Fibroblast of skin of abdomen (primary cell): ENCODE measurements at places on chromosomes 3 and 15.

- DNase-seq = no peak
Observed at GRCh38 chr3:195147649-195148080, 123.3 kb downstream of the XXYLT1 start.

DNA sequence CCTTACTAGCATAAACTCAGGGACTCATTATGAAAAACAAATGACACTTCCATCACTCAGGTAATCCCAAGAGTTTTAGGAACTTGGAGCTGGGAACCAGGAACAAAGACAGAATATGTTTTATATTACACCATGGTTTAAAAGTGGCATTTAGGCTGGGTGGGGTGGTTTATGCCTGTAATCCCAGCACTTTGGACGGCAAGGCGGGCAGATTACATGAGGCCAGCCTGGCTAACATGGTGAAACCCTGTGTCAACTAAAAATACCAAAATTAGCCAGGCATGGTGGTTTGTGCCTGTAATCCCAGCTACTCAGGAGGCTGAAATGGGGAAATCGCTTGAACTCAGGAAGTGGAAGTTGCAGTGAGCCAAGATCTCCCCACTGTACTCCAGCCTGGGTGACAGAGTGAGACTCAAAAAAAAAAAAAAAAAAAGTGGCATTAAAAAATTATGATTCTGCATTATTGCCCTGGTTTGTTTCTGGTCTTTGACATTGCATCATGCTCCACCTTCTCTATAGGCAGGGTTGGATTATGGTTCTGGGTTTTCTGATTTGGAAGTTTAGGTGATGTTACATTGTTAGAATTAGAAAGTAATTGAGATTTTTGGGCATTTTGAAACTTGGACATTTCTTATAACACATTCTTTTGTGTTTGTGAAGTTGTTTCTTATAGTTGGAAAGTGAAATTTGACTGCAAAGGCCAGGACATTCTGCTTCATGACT, 19.0 kb downstream of the SQOR start:
- no peak for DNase-seq

GRCh38 chr3:74591946-74592345, 22.5 kb downstream of the CNTN3 start:
- no peak for DNase-seq

DNA sequence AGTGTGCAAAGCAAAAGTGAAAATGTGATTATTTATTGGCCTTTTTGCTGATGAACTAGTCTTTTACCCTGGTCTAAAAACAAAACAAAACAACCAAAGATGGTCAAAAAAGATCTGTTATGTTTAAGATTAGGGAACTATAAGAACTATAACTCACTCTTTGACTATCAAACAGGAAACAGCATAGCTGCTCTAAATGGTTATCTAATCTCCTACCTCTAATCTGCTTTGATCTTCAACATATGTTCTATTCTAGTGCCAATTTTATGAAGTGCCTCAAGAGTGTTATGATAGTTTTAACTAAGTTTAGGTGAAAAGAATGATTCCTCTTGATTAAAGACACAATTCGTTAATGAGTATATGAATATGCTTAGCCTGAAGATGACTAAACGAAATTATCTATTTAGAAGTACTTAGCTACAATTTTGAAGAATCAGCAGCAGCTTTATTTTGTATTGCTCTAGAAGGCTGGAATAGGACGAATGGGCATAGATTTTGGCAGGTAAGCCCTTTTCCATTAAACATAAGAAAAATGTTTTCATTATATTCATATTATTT, 46.0 kb downstream of the SETD2 start:
- no peak for DNase-seq

DNA sequence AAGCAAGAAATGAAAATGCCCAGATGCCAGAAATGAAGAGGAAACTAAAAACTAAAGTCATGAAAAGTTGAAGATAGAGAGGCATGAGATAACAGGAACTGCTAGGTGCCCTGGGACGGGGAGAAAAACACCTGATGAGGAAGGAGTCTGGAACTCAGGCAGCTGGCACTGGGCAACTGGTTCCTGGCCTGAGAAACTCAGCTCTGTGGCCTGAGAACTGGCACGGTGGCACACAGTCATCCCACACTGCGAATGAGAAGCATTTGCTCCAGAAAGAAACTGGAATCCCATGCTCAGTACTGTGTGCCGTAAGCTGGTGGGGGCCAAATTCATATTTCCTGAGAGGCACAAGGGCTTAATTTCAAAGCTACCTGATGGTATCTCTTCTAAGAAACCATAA, 53.6 kb upstream of the RORA start:
- no peak for DNase-seq

- DNase-seq = no peak
Observed at GRCh38 chr3:39651993-39652739, 157.2 kb upstream of the MYRIP start.

GRCh38 chr15:57534281-57534680, 57.4 kb upstream of the MYZAP start:
- DNase-seq = no peak

- DNase-seq = no peak
Observed at GRCh38 chr15:70447521-70447920, 315.8 kb downstream of the UACA start.

GRCh38 chr3:109091846-109092245, 26.1 kb downstream of the MORC1 start:
- no peak for DNase-seq

GRCh38 chr3:148221303-148221702, 476.4 kb upstream of the AGTR1 start:
- DNase-seq = no peak

GRCh38 chr3:138449490-138449889, 15.1 kb downstream of the ESYT3 start:
- DNase-seq = no peak

GRCh38 chr3:15612001-15612400, 10.5 kb downstream of the BTD start:
- no peak for DNase-seq

DNA sequence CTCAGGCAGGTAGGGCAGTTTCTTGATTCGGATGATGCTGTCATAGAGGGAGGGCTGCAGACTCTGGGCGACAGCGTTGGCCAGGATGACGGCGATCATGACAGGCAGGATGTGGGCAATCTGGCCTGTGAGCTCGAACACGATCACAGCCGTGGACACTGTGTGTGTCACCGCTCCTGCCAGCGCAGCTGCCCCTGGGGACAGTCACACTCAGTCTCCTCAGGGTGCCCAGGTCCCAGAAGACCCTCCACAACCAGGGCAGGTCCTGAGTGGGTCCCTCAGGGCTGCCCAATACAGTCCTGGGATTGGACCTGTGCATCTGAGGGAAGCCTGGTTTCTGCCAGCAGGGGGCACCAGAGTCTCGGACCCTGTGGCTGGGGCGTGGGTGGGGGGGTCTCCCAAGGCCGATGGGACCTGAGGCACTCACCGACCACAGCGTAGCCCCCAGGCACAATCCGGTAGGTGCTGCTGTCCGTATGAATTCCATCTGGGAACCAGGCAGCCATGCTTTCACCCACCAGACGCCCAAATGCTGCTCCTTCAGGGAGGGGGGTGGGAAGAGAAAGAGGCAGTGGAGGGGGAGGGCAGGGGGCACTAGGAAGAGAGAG, 7.2 kb downstream of the CLCN2 start:
- peak; percentile 20 for DNase-seq

DNA sequence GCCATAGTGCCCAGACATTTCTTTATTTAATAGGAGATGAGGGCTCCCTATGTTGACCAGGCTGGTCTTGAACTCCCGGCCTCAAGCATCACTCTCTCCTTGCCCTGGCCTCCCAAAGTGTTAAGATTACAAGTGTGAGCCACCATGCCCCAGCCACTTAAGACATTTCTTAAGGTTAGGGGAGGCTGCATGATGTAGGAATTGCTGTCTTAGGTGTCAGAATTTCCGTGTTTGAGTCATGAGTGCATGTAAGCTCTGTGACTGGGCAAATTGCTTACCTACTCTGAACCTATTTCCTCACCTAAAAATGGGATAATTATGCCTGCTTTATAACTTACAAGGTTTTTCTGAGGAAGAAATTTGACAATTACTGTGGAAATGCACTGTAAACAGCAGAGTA, 34.2 kb upstream of the SIAH2 start:
- no peak for DNase-seq

DNA sequence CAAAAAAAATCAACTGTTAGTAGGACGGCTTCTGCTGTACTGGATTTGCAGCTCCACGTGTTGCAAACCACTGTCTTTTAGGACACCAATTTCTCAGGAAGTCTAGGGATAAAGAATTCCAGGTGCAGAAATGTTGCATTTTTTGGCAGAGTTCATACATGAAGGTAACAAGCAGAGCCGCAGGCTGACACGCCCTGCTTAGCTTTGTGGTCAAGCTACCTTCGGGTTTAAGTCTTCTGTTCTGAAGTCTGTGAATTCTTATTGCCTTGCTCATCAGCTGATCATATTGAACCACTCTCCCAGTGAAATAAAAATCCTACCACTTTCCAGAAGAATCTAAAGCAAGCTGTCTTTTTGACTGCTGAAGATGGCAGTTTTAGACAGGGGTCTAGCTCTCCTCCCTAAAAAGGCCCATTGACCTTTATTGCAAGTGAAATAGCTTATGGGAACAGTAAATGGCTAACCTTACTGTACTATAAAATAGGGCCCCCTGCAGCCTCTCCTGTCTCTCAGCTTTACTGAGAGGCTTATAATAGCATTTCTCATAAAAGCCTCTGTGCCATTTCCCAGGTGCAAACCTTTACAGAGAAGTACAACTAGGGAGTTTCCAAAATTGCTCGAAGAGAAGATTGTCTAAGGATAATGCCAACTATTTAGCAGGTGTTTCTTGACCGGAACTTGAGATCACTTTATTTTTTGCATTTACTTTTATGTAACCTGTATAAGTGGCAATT, 262.2 kb upstream of the IL12A start:
- peak; percentile 60 for DNase-seq

DNA sequence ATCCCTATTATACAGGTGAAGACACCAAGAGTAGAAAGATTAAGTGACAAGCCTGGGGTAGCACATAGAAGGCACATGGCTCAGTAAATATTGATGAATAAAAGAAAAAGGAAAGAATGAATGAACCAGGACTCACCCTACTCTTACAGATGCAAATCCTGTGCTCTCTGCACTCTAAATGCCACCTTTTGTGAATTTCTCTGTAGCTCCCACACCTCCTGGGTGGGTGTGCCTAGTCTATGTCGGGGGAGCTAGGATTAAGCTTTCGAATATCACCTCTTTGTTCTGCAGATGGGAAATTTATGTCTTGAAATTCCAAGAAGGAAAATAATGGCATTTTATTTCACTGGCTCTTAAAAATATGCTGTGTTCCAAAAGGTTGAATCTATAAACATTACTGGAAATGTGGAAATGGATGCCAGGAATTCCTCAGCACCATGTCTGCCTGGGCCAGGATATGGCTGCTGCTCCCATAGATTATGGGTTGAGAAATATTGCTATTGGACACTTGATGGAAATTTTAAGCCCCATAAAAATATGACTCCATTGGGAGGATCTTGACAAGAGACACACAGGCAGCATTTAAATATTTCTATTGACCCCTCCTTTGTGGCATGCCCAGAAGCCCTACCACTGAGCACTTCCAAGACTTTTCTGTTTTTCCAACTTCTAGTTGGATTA, 43.3 kb downstream of the CCNB2 start:
- peak; percentile 70 for DNase-seq

DNA sequence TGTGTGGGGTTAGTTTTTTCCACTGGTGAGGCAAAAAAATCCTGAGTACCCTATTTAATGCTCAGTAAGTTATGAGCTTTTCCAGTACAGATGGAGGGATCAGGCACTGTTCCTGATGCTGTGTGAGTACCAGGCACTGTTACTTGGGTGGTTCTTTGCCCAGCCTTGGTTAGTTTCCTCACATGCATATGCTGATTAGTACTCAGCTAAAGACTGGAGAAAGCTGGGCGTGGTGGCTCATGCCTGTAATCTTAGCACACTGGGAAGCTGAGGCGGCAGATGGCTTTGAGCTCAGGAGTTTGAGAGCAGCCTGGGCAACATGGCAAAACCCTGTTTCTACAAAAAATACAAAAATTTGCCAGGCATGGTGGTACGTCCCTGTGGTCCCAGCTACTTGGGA, 210.3 kb upstream of the SGO1 start:
- DNase-seq = no peak
